ENCODE measurements at places on chromosomes 12 and 14.

DNA sequence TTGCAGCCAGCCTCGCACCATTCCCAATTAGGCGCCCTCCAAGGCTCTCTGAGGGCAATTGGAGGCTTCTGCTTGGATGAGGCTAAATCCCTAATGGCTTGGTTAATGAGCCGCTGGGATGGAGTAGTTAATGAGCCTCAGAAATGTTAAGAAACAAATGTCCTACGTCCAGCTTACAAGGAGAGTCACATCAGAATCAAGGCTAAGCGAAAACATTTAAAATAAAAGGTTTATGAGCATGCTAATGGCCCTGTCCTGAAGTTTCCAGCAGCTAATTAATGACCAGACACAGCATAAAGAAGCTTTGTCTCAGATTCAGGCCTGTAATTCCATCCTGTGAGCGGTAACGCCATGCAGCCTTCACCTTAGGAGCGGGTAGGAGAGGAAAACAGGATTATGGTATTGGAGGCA lies 200.7 kb upstream of the BCL2L14 start:
- DNase-seq, result no peak

- no peak for DNase-seq
Measured at GRCh38 chr14:66923251-66923650, 266.0 kb upstream of the GARIN2 start.

- DNase-seq, result no peak
Measured at GRCh38 chr12:70268972-70269371, 25.7 kb downstream of the CNOT2 start.

GRCh38 chr14:61322011-61322798 lies 826 bp downstream of the PRKCH start:
- DNase-seq, result peak; percentile 50

DNA sequence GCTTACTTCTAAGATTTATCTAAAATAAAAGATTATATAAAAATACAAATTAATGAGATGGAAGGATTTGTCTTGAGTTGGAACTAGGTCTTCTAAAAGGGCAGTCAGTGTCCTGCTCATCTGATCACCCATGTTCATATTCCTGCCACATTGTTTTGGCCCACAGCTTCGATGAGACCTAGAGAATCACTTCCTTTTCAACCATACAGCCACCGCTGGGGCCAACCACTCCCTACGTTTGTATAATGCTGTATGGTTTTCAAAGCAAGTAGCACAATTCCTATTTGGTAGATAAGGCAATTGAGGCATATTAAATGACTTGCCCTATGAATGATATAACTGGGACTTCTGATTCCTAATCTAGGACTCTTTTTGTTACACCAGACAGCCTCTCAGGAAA lies 249.4 kb downstream of the ZFP36L1 start:
- DNase-seq, result no peak

DNA sequence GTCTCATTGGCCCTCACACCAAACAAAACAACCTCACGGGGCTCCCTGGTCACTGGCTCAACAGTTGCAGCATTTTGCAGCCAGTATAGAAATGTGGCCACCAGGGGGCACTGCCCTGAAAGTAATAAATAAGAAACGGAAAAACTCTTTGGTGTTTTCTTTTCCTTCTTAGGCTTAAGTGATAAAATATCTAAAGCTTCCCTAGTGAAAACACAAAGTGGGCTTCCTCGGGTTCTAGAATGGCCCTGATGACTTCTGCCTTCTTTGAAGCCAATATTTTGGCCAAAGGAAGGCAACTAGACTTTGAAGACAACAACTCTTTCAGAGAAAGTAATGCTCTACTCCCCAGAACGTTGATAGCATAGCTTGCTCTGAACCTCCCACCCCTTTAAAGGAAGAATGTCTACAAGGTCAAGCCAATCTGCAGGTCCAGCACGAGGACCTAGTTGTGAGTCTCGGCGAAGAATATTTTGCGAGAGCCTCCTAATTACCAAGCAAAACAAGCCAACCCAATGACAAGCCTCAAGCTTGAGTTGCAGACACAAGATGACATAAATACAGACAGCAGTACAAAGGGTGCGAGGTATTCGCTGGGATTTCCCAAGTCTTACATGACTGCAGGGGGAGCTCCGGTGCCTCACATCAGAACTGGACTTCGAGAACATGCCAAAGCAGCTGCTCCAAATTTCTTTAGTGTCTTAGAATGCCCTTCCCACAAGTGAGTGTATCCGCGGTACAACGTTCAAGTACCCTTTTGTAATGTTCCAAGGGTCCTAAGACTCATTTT lies 2.6 kb downstream of the ITPK1 start:
- peak; percentile 67 for DNase-seq

- DNase-seq, result no peak
Measured at GRCh38 chr14:70595443-70596185, 4.8 kb downstream of the MED6 start.

DNA sequence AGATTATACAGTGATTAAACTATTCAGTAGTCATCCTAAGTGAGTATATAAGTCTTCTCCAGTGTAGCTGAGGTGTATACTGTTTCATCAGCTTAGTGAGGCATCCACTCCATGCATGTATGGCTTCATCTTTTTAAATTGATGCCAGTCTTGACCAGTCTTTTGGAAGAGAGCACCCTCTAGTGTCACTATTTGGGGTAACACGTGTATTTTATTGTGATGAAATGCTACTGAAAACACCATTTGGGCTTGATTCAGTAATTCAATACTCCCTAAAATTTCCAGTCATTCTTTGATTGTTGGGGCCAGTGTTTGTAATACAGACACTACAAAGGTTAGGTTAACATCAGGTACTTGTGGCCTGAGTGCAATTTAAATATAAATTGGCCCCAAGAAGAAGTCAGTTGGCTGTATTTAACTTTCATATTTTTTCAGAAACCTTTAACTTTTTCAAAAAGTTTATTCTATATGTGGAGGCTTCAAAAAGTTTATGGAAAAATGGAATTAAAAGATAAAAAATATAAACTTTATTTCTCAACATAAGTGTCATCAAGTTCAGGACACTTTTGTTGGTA lies 35.3 kb downstream of the MIPOL1 start:
- DNase-seq, result no peak

- DNase-seq, result no peak
Measured at GRCh38 chr14:75999511-76000190, 14.1 kb downstream of the IFT43 start.

- DNase-seq, result no peak
Measured at GRCh38 chr14:90522571-90523191, 125.9 kb downstream of the CALM1 start.

- no peak for DNase-seq
Measured at GRCh38 chr14:70643967-70644366, 2.3 kb downstream of the TTC9 start.

GRCh38 chr12:105099356-105099755 lies 8.2 kb upstream of the WASHC4 start:
- DNase-seq, result no peak

DNA sequence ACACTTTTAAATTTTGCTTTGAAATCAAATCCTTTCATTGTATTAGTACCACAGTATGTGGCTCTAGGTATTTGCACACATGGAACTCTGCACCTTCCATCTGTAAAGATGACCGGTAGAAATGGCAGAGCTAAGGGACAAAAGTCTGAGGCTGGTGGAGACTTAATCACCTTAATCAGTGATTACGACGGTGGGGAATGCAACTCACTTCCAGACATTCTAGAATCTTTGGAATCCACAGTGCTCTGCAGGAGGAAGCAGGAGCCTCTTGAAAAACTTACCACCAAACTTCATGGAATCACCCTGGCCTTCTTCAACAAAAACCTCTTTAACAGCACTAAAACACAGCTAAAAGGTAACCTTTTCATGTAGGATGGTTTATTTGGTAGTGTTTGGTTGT lies 3.9 kb upstream of the DACT1 start:
- DNase-seq, result no peak

GRCh38 chr14:78007160-78007559 lies 163.0 kb upstream of the NRXN3 start:
- no peak for DNase-seq

DNA sequence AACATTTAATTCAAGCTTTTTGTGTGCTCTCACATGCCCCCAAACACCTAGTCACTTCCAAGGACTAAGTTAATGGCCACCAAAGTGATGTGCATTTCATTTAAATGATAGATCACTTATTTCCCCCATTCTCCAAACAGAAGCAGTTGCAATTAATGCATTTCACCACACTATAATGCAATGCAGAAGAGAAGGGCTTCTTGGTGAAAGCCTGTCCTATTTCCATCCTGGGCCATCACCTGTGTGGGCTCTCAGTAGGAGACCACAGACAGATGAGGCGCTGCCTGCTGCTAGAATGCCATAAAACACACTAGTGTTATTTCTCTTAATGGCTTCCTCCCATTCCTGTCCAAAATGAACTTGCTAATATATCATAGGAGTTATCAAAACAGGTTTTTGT lies 151.2 kb downstream of the GPR65 start:
- DNase-seq, result no peak

GRCh38 chr12:6106218-6106617 lies 18.3 kb downstream of the VWF start:
- DNase-seq, result no peak

GRCh38 chr12:56631790-56632700 lies 1.9 kb upstream of the BAZ2A start:
- peak; percentile 68 for DNase-seq

Measured in activated naive CD8-positive, alpha-beta T cell treated with anti-CD3 and anti-CD28 coated beads for 36 hours (primary cell).